ENCODE measurements at places on chromosomes 12 and 14. TPM values are rescaled to one million over a fixed set of nuclear protein-coding genes. Genes with fewer than 3 reads are reported as not detected.

Gene SERPINA10
- not detected for total RNA-seq

- no peak for DNase-seq
Observed at GRCh38 chr12:53388932-53389331, 9.0 kb downstream of the SP1 start.

Gene KCTD10
- 103 TPM for total RNA-seq

GRCh38 chr14:91394105-91395081 lies 23.2 kb downstream of the CCDC88C start:
- no peak for DNase-seq

DNA sequence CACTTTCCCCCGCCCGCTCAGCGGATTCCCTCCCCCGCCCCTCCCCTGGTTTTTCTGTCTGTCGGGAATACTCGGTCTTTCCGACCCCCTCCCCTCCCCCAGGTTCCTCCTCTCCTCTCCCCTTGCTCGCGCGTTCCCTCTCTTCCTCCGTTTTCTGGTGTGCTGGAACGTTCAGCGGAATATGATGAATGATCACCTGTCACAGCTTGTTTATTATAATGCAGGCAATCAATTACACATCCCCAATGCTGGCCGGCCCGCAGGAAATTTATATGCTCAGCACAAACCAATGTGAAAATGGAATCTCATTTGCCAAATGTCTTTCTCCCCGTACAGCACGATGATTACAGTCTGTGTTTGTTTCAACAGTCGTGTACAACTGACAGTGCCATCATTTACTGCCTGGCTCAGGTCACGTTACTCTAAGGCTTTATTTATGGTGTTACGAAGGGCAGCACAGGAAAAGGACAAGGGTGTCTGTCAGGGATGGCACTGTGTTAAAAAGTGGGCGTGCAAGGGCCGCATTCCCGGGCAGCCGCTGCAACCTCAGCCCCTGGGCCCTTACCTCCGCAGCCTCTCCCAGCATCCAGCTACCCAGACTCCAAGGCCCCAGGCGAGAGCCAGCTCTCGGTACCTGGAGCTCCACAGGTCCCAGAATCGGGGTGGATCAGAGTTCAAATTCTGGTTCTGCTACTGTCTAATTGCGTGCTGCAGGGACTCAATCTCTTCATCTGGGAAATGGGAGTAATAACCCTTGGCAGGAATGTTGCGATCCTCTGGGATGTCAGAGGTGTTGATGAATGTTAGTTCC lies 24.7 kb upstream of the MAP1LC3B2 start:
- no peak for DNase-seq
